Stimulated activated CD8-positive, alpha-beta memory T cell treated with anti-CD3 and anti-CD28 coated beads, Interleukin-12 subunit alpha, Interleukin-12 subunit beta, amount 100 ng/mL, for 1 hour (primary cell): ENCODE measurements at places on chromosomes 7 and 10.

DNA sequence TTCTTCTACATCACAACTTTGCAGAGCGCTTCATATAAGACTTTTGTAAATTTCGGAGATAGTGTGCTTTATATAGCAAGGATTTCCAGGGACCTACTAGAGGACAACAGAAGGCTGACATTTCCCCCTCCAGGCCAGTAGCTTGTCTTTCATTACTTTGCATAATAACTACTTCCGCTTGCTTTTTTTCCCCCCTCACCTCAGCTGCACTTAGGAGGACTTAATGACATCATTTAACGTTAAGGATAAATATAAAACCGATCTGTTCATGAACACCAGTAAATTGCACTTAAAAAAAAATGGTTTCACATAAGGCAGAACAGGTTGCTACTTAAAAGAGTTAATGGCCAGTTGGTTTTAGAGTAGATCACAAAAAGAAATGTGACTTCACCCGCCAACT, 172.3 kb downstream of the AUTS2 start:
- DNase-seq, result no peak

DNA sequence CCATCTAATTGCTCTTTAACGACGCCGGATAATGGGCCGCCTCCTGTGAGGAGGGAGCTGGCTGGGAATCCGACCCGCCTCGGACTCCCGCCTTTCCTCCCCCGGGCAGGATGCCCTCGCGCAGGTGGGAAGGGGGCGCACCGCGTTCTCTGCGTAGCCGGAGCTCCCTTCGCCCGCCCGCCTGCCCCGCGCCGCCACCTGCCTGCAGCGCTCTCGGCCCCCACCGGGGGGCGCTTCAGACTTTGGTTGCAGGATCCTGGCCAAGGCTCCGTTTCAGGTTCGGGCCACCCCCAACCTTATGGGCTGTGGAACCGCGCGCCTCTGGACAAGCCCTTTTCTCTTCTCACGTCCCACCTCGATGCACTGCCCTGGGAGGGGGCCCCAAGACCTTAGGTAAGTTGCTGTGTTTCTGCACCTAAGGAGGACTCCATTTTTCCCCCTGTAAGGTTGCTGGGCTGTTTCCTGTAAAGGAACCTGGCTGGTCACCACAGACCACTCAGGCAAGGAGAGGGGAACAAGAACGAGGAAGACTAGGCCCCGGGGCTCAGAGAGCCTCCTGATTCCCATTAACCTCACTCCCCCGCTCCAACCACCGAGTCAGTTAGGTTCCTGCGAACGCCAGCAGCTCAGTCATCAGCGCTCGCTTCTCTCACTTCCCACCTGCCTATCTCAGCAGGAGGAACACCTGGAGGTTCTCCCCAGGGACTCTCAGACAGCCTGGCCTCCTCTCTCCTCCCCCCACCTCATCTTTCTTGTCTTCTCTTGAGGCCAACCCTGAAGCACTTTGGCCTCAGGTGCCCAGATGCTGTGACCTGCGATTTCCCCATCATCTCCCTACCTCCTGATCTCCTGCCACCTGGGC, 11.3 kb upstream of the KAZALD1 start:
- DNase-seq, result no peak

- no peak for DNase-seq
Observed at GRCh38 chr7:50937727-50938126, 155.0 kb upstream of the GRB10 start.

DNA sequence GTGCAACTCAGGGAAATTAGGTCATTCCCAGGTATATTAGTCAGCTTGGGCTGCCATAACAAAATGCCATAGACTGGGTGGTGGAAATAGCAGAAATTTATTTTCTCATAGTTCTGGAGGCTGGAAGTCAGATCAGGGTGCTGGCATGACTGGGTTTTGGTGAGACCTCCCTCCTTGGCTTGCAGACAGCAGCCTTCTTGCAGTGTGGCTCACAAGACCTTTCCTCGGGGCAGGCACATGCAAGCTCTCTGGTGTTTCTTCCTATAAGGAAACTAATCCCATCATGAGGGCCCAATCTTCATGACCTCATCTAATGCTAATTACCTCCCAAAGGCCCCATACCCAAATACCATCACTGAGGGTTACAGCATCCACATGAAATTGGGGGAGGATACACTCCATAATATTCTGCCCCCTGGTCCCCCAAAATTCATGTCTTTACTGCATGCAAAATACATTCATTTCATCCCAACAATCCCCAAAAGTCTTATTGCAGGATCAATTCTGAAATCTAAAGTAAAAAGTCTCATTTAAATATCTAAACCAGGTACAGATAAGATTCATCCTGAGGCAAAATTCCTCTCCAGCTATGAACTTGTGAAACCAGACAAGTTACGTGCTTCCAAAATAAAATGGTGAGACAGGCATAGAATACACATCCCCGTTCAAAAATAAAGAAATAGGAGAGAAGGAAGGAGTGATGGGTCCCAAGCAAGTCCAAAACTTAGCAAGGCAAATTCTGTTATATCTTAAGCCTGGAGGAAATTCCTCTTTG, 17.4 kb upstream of the CBLL1 start:
- DNase-seq, result no peak

GRCh38 chr10:8396675-8397074, 342.2 kb downstream of the GATA3 start:
- DNase-seq, result no peak

DNA sequence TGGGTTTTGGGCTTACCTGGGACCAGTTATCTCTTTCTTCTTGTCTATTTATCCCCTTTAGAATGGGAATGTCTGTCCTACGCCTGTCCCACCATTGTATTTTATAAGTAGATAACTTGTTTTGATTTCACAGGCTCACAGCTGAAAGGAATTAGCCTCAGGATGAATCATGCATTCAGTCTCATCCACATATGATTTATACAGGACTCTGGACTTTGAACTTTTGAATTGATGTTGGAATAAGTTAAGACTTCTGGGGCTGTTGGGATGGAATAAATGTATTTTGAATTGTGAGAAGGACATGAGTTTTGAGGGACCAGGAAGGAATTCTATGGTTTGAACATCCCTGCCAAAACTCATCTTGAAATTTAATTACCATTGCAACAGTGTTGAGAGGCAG, 112.6 kb downstream of the AMPH start:
- DNase-seq, result no peak

DNA sequence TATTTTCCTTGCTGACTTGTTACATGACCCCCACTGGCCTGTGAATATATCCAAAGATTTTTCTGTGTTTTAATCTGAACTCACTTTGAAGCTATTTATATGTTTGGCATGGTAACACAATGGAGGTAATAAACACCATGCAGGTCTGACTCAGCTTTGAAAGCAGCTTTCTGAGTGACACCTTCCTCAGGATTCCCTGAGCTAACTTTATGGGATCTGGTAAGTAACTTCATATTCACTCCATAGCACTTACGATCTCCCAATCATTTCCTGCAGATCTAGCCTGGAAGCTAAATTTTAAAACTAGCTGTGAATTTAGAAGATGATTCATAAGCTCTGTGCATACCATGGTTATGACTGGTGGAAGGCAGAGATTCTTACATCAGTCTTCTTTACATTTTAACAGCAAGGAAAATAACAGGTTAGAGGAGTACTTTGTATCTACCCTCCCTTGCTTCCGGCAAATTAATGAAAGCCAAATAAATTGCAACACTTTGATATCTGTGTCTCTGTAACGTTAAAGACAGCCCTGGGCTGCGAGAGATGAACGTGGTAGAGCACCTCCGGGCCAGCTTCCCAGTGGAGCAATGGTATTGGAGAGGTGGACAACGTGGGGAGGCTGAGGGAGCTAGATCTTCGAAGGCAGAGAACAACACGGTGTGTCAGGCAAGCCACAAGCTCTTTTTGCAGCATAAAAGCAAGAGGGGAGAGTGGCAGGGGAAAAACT, 170.2 kb upstream of the KLF14 start:
- no peak for DNase-seq

GRCh38 chr10:103467406-103467805, 8.7 kb upstream of the CALHM1 start:
- DNase-seq, result no peak

- no peak for DNase-seq
Observed at GRCh38 chr7:141001122-141001521, 13.6 kb downstream of the MRPS33 start.

DNA sequence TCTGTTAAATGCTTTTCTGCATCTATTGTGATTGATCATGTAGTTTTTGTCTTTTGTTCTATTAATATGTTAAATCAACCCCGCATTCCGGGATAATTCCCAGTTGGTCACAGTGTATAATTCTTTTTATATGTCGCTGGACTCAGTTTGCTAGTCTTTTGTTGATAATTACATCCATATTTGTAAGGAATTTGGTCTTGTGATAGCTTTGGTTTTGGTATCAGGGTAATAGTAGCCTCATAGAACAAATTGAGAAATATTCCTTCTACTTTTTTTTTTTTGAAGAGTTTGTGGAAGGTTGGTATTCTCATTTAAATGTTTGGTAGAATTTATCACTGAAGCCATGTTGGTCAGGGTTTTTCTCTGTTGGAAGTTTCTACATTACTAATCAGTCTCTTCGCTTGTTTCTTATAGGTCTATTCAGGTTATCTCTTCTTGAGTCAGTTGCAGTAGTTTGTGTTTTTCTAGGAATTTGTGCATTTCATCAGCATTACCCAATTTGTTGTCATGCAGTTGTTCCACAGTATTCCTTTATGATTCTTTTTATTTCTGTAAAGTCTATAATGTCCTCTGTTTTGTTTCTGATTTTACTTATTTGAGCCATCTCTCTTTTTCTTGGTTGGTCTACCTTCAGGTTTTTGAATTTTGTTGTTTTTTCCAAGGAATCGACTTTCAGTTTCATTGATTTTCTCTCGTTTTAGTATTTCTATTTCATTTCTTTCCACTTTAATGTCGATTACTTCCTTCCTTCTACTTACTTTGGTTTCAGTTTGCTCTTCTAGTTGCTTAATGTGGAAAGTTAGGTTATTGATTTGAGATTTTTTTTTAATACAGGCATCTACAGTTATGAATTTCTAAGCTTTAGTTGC, 64.6 kb upstream of the GJD4 start:
- no peak for DNase-seq

- DNase-seq, result no peak
Observed at GRCh38 chr7:23299770-23300300, 696 bp downstream of the MALSU1 start.

DNA sequence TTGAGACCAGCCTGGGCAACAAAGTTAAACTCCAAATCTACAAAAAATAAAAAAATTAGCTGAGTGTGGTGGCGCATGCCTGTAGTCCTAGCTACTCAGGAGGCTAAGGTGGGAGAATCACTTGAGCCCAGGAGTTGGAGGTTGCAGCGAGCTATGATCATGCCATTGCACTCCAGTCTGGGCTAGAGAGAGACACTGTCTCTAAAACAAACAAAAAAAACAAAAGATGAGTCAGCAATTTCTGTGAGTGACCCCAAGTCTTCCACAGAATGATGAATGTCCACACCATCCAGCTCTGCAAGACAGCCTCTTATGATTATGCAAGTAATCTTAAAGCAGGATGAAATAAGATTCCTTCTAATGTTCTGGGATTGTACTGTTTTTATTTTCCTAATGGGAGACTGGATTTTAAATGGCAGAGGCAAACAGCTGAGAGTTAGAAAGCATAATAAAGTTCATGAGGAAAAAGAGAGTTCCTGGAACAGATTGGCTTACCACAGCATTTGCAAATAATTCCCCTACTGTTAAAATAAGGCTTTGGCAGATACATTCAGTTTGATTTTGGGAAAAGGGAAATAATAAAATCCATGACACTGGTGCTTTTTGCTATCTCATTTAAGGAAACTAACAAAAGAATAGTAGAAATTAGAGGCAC, 18.9 kb upstream of the PRKAR2B start:
- DNase-seq, result no peak

DNA sequence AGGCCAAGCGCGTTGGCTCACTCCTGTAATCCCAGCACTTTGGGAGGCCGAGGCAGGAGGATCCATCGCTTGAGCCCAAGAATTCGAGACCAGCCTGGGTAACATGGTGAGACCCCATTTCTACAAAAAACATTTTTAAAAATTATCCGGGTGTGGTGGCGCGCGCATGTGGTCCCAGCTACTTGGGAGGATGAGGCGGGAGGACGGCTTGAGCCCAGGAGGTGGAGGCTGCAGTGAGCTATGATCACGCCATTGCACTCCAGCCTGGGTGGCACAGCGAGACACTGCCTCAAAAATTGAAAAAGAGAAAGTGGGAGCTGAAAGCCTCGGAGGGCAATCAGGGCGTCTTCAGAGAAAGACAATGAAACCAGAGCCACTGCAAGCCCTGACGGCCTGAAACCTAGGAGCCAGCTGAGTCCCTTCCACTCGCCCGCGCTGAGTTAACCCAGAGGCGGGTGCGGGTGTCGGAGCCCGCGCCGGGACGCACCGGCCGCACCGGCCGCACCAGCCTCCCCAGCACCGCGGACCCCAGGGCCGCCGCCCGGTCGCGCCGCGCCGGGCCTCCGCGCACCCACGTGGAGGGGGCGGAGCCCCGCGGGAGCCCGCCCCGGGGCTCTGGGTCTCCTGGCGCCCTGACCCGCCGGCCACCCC, 22.4 kb downstream of the ZFAND2A start:
- no peak for DNase-seq

- DNase-seq, result no peak
Observed at GRCh38 chr7:21996641-21997040, 50.9 kb upstream of the CDCA7L start.

- DNase-seq, result no peak
Observed at GRCh38 chr7:49878627-49879026, 105.2 kb downstream of the VWC2 start.

DNA sequence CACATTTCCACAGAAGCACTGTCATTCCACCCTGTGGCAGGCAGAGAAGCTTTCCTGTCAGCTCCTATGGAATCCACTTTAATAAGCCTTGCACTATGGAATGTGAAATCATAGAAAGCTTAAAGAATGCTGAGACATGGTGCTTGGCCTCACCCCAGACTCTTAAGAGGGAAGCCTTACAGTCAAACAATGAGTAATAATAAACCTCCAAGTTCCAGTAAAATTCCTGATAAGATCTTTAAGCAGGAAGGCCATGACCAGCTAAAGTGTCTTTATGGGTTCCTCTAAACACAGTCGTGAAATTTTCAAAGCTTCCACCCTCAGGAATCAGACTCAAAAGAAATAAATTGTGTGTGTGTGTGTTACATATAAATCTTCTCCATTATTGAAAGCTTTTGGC, 11.9 kb upstream of the TEX36 start:
- DNase-seq, result no peak

DNA sequence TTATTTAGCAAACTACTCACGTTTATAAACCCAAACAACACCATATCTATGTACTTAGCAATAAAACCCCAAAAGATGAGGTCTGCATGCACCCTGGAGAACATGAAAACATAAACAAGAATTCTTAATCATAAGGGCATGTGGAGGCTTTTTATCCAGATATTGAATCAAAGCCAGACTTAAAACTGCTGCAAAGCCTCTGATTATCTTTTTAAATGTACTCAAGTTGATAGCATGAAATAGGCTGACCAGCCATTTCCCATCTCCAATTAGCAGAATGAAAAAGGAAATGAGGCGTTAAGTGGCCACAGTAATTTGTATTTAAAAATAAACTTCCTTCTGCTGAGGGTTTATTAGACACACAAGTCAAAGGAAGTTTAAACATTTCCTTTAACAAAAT, 48.3 kb downstream of the ITIH5 start:
- no peak for DNase-seq

GRCh38 chr10:88392222-88392621, 190.9 kb downstream of the RNLS start:
- no peak for DNase-seq
